GOT3 (cell line): ENCODE measurements at places on chromosomes 1 and 21.

DNA sequence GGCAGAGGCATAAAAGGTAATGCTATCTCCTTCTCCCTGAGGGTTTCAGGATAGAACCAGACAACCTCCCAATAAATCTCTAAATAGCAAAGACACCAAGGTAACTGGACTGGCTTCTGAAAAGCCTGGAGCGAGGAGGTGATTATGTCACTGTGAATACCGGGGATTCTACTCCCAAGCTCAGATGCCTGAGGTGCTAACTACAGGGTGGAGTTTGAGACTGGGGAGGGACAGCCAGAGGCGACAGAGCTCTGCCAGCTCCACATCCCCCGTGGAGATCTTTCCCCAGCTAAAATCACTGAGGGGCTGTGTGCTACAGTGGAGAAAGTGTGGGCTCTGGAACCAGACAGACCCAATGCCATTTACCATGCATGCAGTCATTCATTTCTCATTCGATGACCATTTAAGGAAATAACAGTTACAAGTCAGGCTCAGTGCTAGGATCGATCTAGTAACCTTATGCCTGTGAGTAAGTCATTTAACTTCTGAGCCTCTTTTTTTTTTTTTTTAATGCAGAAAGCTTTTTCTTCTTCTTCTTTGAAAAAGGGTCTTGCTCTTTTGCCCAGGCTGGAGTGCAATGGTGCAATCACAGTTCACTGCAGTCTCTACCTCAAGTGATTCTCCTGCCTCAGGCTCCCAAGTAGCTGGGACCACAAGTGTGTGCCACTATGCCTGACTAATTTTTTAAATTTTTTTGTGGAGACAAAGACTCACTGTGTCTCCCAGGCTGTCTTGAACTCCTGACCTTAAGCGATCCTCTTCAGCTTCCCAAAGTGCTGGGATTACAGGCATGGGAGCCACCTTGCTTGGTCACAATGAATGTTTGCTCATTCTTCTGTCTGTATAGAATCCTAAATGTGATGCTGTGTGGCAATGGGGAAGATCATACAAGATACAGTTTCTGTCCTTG, 8.1 kb upstream of the SLC45A3 start:
- no peak for DNase-seq

GRCh38 chr1:36510418-36510817, 27.7 kb upstream of the CSF3R start:
- DNase-seq, result no peak

- no peak for DNase-seq
These were observed 114.4 kb downstream of the PRDM16 start for GRCh38 chr1:3183411-3183810.

GRCh38 chr1:89692601-89693521, 59.9 kb downstream of the LRRC8C start:
- DNase-seq, result no peak

DNA sequence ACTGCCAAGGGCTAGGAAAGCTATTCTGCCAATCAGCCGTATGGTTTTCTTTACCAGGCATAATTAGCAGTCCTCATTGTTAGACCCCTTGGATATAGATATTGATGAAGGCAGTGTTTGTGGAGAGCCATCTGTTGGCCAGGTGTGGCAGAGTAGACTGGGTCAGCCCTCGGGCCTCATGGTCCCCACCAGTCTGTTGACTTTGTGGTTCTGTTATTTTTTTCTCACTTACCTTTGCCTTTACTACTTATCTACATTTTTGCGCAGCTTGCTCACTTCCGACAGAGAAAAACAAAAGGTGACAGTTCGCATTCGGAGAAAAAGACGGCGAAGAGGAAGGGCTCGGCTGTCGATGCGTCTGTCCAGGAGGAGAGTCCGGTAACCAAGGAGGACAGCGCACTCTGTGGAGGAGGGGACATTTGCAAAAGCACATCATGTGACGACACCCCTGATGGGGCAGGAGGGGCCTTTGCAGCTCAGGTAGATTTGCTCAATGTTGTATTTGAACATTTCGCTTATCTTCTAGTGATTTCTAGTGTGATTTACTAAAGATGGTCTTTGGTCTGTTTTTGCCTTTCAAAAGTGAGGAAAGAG, 2.3 kb downstream of the PCNT start:
- DNase-seq, result no peak

DNA sequence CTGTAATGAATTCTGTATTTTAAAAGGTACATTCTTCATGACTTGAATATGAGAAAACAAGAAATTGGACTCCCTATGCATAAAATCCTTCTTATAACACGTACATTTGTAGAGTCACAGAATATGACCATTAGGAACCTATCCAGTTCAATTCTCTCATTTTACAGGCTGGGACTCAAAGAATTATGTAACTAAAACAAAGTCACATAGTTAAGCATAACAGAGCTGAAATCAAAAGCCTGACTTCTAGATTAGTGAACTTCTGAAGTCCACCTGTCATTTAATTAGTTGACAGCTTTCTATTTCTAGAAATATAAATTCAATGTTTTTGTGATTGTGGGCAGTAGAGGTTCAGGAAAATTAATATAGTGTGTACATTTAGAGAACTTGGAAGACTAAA, 20.3 kb upstream of the TTLL7 start:
- DNase-seq, result no peak

GRCh38 chr1:175319912-175320230, 127.3 kb upstream of the KIAA0040 start:
- DNase-seq, result no peak

DNA sequence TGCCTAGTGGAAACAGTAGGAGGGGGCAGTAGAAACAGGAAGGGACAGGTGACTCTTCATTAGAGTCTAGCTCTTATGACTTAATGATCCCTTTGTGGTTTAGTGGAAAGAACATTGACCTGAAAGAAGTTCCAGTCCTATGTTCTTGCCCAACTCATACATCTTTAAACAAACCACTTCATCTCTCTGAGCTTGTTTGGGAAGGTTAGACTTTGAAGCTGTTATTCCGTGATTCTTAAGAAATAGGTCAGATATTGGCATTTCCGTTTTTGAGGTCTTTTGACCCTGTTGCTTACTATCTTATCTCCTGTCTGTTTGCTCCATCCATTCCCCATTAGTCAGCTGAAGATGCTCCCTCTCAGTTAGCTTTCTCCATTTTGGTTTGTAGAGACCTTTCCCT, 38.5 kb downstream of the MTR start:
- no peak for DNase-seq

GRCh38 chr1:98690576-98690975, 29.1 kb downstream of the SNX7 start:
- no peak for DNase-seq

DNA sequence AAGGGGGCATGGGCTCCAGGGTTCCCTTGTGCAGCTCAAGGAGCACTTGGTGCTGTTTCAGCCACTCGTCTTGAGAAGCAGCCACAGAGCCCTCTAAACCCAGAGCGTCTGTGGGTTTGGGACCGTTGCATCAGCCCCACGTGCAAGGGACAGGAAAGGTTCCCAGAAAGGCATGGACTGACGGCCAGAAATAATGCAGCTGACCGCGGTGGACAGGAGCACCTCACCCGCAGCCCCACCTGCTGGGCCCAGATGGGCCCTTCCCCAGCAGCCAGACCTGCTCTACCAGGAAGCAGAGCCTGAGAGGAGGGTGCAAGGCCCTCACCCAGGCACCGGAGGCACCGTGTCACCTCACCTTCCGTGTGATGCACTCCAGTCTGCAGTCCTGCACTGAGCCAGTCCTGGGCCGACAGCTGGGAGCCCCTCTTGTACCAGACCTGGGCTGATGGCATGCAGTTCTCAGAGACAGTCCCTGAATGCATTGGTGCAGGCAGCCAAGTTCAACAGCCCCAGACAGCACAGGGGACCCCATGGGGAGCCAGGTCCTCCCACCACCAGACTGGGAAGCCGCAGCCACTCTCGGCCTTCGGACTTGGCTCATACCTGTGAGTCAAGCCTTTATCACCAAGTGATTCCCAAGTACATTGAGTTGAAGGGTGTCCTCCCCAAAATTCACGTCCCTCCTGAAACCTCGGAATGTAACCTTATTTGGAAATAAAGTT, 4.8 kb upstream of the TFF3 start:
- DNase-seq, result no peak

- DNase-seq, result no peak
These were observed 273.4 kb upstream of the BEND5 start for GRCh38 chr1:49050041-49050440.

- DNase-seq, result no peak
These were observed 15.1 kb upstream of the CLCA1 start for GRCh38 chr1:86453664-86454063.

- DNase-seq, result no peak
These were observed 9.4 kb downstream of the UBASH3A start for GRCh38 chr21:42413093-42413492.

DNA sequence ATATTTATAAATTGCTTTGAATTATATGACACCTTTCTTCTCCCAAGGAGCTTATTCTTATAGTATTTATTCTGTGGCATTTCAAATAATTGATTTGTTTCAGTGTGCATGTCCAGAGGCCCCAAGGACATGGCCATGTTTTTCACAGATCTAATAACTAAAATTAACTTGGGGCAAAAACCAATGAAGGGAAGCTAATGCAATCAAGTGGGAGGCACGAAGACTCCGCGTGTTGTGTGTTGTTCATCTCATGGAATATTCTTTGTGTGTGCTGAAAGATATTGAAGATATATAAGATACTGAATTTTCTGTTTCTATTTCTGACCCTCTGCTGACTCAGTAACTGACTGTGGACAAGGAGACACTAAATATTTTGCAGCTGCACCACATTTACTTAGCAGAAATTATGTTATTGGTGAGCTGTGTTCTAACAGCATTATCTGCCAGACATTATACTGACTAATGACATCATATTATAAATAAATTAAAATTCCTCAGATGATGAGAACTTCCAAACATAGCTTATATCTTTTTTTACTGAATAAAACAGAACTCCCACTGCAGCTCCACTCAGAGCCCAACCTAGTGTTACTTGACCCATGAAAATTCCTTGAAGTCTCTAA, 519.3 kb upstream of the CXADR start:
- no peak for DNase-seq

DNA sequence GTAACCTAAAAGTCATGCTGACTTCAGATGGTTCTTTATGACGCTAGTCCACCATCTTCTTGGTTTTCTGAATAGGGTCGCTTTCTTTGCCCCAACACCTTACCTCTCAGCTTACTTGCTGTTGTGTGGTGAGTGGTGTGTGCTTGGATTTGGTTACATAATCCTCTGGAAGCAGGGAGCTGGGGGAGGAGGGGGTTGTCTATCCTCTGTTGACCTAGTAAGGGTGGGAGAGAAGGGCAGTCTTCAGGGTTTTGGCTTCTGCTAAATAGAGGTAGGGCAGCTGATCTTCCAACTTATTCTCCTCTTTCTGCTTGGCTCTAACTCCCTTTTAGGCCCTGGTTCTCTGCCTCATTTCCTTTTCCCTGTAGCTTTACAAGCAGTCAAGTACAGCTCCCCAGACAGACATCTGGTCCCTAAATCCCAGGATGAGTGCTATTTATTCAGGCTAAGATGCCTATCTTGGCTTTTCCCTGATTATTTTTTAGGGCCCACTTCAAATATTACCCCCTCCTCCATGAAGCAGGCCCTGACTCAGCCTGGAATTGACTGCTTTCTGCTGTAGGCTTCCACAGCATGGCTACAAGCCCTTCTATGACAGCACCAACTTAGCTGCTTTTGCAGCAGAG, 6.4 kb upstream of the REN start:
- no peak for DNase-seq

DNA sequence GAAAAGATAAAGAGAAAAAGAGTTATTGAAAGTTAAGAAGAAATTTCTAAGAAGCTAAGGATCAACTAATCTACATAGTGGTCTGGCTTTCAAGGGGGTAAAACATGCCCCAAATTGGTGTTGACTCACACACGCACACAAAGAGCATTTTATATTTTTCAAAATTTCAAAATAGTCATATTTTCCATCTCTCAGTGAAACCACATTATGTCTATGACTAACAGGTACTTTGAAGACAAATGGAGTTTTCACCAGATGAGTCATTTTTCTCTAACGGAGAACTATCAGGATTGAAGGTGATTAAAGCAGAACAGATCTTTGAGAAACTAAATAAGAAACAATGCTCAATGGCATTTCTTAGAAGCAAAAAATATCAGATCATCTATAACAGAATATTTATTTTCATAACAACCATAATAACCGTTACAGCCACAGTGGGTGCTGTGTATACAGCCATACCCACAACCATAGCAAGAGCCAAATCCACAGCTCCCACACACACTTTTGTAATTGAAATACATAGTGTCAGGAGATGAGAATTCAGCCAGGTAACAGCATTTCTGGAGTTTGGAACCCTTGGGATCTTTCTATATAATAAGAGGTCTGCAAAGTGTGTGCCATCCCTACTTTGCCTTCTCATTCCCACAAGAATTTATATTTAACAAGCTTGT, at the start of gene KRTAP21-3:
KRTAP21-3 (minus strand) TSS at position 539 of the 671 bp plus-strand sequence; CDS start at position 521, 18 bp downstream.
- no peak for DNase-seq

- DNase-seq, result no peak
These were observed 13.9 kb downstream of the DLGAP3 start for GRCh38 chr1:34915521-34915920.

- no peak for DNase-seq
These were observed 1.8 kb downstream of the GPR3 start for GRCh38 chr1:27394282-27394658.

- DNase-seq, result no peak
These were observed 2.4 kb downstream of the SLC41A1 start for GRCh38 chr1:205810448-205811157.

- no peak for DNase-seq
These were observed 37.6 kb downstream of the PIK3CD start for GRCh38 chr1:9689011-9689706.

DNA sequence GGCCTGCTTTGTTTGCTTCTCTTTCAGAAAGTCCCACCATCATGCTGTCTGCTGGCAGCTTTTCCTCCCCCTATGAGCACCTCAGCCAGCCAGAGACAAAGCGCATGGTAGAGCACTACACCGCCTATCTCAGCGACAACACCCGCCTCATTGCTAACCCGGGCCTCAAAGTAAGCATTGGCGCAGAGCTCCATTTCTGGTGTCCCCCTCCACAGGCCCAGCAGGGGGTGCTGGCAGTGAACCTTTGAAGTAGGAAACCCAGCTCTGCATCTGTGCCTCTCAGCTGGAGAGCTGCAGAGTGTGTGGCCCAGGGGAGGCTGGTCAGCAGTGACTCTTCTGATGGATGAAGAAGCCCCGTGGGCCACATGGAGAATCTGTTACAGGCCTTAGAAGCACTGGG, 81.2 kb upstream of the RAVER2 start:
- DNase-seq, result no peak

DNA sequence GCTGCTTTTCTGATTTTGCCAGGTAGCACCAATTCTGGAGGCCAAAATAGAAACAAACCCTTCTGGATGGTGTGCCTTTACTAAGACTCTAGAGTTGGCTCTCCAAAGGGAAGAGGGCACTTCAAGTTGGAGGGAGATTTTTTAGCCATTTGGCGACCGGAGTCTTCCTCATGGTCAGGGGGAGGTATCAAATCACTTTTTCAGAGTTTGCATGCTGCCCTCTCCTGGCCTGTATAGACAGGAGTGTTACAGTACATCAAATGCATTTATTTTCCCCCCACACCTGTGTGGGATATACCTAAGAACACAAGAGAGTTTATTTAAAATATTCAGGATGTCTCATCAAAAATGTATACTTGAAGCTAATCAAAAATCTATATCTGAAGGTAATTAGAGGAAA, 3.2 kb downstream of the GREM2 start:
- no peak for DNase-seq

GRCh38 chr1:55249646-55250398, 34.7 kb upstream of the USP24 start:
- no peak for DNase-seq

- no peak for DNase-seq
These were observed 27.7 kb downstream of the PADI3 start for GRCh38 chr1:17276568-17276967.

- no peak for DNase-seq
These were observed 3.5 kb downstream of the TRIM67 start for GRCh38 chr1:231165371-231165770.

- DNase-seq, result no peak
These were observed 58.1 kb upstream of the SH3GLB1 start for GRCh38 chr1:86646256-86646655.
